ENCODE measurements at places on chromosomes 2 and 18. TPM values are rescaled to one million over a fixed set of nuclear protein-coding genes. Genes with fewer than 3 reads are reported as not detected.

- DNase-seq = no peak
These were observed 69.6 kb downstream of the THNSL2 start for GRCh38 chr2:88239781-88240180.

GRCh38 chr2:170155022-170155722 is 22.8 kb upstream of the MYO3B start:
- no peak for DNase-seq

DNA sequence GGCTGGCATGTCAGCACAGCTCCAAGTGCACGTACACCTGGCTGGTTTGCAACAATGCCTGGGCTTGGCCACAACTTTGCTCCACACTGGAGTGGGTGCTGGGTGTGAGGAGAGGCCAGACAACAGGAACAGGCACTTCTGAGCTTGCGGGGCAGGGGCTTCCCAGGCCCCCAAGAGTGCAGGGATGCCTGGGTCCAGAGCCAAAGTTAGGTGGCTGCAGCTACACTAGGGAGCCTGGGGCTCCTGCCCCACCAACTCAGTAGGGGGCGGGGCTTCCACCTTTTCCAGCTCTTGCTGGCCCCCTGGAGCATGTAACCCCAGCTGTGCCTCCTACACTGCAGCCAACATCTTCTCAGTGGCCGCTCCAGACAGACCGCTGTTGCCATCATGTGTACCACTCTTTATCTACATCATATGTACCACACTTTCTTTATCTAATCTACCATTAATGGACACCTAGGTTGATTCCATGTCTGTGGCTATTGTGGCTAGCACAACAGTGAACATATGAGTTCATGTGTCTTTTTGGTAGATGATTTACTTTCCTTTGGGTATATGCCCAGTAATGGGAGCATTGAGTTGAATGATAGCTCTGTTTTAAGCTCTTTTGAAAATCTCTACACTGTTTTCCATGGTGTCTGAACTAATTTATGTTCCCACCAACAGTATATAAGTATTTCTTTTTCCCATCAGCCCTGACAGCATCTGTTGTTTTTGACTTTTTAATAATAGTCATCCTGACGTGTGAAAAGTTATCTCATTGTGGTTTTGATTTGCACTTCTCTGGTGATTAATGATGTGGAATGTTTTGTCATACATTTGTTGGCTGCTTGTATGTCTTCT is 87.9 kb downstream of the ZNF804A start:
- no peak for DNase-seq

SLC5A7 gene
- total RNA-seq = 0.11 TPM

GRCh38 chr2:36611316-36611990 is 13.5 kb upstream of the FEZ2 start:
- DNase-seq = no peak

DNA sequence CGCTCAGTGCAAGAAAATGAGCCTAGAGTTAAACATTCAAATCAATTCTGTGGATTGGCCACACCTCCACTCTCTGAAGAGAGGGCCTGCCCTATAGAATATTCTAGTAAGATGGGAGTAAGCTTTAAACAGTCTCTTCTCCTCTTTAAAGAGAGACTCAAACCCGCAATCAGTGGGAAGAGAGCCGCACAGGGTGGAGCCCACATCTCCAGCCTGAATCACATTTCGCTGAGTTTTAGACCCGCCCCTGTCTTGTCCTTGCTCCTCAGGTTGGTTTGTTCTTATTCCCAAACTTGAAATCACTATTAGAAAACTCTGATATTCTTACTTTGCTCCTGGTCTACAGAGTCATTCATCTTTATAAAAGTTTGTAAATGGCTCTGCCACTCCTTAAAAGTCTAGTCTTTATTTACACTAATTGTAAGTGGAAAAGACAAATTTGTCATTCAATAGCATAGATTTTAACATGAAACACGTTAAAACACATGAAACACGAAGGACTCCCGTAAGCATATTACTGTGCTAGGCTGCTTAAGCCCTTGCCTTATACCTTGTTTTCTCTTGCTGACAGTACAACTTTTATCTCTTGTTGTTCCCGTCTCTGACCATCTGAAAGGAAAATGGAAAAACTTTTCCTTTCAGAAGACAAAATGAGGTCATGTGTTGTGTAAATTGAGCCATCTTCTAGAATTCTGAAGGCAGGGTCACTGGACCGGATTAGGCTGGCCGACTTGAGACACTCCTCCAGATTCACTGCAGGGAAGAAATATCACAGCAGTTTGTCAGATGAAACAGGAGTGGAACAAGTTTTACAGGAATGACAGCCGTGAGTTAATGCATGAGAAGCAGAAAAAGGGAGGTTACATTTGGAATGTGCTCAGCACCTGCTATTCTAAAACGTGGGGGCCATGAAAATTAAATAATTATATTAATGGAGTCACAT is 5.6 kb downstream of the DSC1 start:
- DNase-seq = no peak

MAPRE3 gene
- total RNA-seq = 58.9 TPM

GRCh38 chr2:63059793-63060471 is 9.3 kb downstream of the OTX1 start:
- no peak for DNase-seq

- no peak for DNase-seq
These were observed 6.4 kb upstream of the GEMIN6 start for GRCh38 chr2:38771632-38772031.

DNA sequence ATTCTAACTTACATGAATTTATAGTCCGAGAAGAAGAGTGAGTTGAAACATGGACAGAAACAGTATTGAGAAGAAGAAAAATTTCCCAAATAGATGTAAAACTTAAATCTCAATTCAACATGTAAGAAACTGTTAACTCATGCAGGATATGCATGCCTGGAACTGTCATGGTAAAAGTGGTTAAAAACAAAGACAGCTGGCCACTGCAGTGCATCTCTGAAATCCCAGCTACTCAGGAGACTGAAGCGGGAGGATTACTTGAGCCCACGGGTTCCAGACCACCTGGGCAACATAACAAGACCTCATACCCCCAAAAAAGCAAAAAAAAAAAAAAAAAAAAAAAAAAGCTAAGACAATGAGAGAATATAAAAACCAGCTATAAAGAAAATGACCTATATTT is 93.0 kb upstream of the TTC27 start:
- DNase-seq = no peak

MEIS1 gene
- 40.1 TPM for total RNA-seq

DNA sequence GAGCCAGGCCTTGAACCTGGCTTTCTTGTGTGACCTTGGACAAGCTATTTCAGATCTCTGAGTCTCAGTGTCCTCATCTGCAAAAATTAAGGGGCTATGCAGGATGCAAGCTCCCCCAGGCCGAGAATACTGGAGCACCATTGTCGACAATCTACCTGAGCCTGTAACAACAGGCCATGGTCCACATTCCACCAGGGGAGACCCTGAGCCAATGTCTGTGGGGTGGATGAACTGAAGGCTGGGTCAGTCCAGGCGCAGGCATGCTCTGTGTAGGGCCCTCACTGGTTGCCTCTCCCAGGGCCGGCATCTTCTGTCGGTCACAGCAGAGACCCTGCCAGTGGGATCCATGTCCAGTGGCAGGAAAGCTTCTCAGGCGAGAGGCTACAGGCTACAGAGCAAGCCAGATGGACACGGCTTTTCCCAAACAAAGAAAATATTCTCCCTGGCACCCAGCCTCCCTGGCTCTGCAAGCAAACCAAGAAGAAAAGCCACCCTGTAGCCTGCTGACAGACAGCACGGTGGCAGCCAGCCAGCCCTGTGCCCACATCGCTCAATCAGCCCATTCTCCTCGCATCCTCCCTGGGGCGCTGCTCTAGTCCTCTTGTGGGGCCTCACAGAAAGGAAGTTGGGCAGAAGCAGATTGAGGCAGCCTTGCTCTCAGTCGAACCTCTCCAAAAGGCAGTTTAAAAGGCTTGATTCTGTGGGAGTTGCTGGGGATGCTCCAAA is 48.7 kb upstream of the FZD7 start:
- peak; percentile 68 for DNase-seq

- DNase-seq = no peak
These were observed 303.9 kb downstream of the CPS1 start for GRCh38 chr2:210860276-210860675.

- no peak for DNase-seq
These were observed 70.5 kb upstream of the IGFBP5 start for GRCh38 chr2:216765761-216766262.

GALNT3 gene
- not detected for total RNA-seq

DAPL1 gene
- not detected for total RNA-seq

DNA sequence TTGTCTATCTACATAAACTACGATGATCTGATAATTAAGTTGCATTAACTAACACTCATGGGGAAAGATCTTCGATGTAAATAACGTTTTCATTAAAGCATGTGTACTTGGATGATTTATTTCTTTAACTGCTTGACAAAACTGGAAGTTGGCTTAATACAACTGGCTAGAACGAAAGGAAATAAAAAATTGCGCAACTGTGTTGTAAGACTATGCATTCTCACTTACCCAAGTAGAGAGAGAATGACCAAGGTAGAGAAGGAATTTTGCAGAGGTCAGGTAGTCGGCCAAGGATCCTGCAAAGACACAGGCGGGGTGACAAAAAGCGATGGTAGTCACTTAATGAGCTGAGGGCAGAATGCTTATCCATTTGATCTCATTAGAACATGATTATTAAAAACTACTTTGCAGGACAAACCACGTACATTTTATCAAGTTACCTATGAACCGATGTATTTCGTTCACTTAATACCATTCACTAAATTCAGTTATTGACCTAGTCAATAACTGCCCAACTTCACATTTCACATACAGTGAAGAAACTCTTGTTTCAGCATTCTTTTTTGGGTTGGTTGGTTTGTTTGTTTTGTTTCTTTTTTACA is 900 bp downstream of the SLC40A1 start:
- DNase-seq = no peak

DNA sequence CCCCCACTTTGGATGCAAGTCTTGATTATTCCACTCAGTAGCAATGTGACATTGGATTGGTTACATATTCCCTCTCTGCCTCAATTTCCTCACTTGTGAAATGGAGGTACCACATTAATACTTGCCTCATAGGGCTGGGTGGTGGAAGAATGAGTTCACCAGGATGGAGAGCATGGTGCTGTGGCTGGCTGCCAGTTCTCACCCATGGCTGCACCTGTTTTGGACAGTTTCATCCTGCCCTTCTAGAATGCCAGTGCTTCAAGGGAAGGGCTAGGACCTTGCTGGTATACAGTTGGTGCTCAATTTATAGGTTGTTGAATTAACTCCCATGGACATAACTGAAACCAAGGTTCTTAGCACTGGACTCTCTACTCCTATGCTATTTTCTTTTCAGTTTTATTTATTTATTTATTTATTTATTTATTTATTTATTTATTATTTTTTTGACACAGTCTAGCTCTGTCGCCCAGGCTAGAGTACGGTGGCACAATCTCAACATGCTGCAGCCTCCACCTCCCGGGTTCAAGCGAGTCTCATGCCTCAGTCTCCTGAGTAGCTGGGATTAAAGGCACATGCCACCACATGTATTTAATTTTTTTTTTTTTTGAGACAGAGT is 5.3 kb upstream of the SH3RF3 start:
- no peak for DNase-seq

CCDC85A gene
- total RNA-seq = 5.3 TPM

DNA sequence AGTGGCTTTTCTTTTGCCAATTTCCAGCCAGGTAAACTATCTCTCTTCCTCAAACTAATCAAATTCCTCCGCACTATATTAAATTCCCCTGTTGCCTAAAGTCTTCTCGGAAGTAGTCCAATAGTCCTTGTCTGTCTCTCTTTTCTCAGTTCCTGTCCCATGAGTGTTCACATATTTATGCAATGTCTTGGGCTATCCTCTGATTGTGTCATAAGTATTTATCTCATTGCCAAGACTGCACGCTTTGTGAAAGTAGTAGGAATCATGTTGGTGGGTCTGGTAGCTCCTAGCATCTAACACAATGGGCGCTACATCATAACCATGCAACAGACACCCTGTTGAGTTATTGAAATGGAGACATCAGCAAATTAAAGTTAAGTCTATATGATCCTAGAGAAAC is 59.9 kb upstream of the POU3F3 start:
- no peak for DNase-seq

GRCh38 chr2:17242813-17243485 is 275.3 kb downstream of the RAD51AP2 start:
- no peak for DNase-seq

GRCh38 chr2:70161069-70161534 is 29.7 kb downstream of the C2orf42 start:
- no peak for DNase-seq

SERPINB11 gene
- not detected for total RNA-seq

DNA sequence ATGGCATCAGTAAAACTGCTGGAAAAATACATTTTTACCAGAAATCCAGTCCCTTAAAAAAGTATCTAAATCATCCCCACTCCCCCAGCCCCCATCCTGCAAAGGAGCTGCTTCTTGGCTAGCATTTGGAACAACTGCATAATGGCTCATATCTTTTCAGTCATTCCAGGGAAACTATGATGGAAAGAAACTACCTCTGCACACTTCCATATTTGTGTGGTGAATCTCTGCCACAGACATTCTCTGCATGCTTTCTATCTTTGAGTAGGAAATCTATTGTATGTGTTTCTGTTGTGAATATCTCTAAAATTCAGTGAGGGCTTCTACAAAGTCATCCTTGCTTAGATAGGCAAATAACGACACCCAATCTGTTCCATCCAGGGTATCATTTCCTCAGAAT is 632.3 kb downstream of the LRP1B start:
- no peak for DNase-seq

DNA sequence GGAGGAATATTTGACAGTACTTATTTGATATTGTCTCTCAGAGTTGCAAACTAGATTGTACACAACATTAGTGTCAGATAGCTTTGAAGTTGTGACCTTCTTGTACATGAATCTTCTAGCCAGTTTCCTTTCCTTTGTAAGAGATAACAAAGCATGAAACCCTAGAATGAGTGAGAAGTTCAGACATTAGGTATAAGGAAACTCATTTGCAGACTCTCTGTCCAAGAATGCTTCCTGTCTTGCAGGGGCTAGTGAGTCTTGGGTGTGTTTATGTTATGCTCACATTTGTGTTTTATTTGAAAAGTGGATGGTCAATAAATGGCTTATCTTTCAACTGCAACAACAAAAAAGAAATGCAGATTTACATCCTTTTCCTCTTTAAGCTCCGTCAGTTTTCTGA is 1.4 kb downstream of the BOD1L2 start:
- no peak for DNase-seq

RPS27A gene
- 472 TPM for total RNA-seq

GRCh38 chr2:119827866-119828507 is 68.3 kb downstream of the PTPN4 start:
- no peak for DNase-seq

DNA sequence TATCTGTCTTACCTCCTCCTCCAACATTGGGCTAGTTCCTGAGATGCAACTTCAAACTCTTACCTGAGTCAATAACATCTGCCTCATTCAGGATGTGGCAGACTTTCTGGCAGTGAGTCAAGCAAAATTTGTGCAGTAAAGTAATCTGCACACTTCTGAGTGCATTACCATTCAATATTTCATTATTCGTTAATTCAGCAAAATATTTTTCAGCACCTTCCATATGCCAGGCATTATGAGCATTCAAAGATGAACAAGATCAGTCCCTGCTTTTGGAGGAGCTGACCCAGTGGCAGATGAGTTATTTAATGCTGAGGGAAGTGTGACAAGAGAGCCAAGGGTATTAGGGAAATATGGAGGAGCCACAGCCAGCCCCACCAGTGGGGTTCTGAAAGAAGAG is 339.7 kb downstream of the LNPK start:
- no peak for DNase-seq

- DNase-seq = no peak
These were observed 39.3 kb upstream of the SH3RF3 start for GRCh38 chr2:109089602-109090300.

Measured in Right ventricle myocardium inferior (tissue), 1 donor.